Stimulated activated CD4-positive, alpha-beta T cell treated with anti-CD3 and anti-CD28 coated beads, Interleukin-2, amount 100 ng/mL, for 48 hours (primary cell): ENCODE measurements at places on chromosomes 4 and X.

- DNase-seq = no peak
These were observed 20.2 kb upstream of the RASL11B start for GRCh38 chr4:52841682-52842456.

DNA sequence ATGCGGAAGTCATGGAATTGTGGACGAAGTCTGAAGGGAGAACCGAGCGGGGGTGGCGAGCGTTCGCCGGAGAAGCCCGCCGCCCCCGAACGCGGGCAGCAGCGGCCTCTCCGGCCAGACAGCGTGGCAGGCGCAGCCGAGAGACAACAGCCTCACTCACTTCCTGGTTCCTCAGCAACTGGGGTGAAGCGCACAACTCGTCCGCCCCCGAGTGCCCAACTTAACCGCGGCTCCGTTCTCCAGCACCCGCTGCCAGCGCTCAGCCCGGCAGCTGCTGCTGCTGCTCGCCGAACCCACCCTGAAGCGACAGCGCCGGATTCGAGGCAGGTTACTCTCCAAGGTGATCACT lies 68.0 kb downstream of the NOCT start:
- DNase-seq = peak; percentile 43

GRCh38 chr4:75696071-75696470 lies 22.9 kb upstream of the G3BP2 start:
- no peak for DNase-seq

DNA sequence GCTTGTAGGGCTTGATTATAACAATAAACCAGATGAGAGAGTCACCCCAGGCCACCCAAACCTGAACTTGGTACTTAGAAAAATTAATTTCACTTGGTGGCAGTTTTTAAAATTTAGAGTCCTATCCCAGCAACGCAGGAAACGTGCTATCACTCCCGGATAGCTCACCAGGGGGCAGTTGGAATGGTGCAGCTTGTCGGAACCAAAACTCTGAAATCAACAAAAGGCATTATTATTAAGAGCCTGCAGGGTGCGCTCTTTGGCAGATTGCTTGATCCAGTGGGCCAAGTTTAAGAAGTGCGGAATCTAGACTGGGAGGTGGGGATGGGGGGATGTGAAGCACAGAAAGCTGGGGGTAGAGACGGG lies 2.4 kb downstream of the FRAS1 start:
- no peak for DNase-seq

GRCh38 chr4:94673961-94674360 lies 83.8 kb upstream of the BMPR1B start:
- DNase-seq = no peak

GRCh38 chr4:126777649-126778048 lies 855.1 kb upstream of the INTU start:
- DNase-seq = no peak

DNA sequence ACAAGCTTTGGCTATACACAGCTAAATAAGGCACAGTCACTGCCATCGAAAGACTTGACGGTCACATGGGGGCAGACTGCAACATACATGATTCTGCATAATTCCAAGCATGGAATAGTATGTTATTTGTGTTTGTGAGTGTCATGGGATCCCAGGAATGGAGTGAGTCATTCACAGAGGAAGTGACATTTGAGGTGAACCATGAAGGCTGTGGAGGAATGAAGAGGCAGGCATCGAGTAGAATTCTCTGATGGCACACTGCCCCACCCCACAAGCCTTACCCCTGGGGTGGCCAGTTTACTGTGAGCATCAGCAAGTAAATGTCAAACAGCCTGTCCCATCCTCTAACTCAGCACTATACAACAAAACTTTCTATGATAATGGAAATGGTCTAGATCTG lies 619.7 kb downstream of the MID1IP1 start:
- no peak for DNase-seq

DNA sequence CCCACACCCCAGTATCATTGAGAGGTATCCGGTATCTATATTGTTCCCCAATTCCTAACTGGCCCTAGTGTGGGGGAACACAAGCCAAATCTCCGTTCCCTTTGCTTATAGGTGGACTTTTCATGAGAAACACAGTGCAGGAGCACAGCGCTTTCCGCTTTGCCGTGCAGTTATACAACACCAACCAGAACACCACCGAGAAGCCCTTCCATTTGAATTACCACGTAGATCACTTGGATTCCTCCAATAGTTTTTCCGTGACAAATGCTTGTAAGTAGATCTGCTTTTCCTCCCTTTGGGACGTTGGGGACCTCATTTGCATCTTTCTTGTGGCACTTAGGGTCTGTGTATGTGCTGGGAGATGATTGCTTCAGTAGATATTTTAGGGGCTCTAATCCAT lies 1.6 kb downstream of the GRIA3 start:
- no peak for DNase-seq

DNA sequence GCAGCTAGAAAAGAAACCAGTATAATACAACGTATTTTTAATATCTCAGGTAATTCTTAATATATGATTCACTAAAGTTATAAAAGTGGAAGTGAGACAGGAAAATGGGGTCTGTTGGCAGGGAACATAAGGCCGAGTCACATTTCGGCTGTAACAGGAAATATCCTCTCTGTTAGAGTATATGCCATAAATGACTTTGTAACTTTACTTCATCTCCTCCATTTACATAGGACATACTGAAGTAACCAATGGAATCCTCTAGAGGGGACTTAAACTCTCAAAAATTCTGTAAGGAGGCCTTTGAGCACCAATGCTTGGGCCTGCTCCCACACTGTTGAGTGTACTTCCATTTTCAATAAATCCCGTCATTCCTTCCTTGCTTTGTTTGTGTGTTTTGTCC lies 71.3 kb downstream of the ANKRD17 start:
- no peak for DNase-seq

DNA sequence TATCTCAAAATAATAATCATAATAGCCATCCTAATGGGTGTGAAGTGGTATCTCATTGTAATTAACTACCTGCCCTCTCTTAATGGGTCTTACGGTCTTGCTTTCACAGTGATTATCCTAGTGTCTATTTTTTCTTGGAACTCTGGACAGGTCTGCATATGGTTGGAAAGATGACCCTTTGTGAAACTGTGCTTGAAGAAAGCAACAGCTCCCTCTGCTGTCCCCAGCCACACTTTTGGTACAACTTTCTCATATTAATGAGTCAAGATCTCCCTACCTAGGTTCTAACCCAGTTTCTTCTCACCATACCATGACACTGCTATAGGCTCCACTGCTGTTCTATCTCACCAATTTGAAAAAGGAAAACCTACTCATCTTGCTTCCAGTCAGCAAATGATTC lies 2.4 kb downstream of the TFDP3 start:
- no peak for DNase-seq

DNA sequence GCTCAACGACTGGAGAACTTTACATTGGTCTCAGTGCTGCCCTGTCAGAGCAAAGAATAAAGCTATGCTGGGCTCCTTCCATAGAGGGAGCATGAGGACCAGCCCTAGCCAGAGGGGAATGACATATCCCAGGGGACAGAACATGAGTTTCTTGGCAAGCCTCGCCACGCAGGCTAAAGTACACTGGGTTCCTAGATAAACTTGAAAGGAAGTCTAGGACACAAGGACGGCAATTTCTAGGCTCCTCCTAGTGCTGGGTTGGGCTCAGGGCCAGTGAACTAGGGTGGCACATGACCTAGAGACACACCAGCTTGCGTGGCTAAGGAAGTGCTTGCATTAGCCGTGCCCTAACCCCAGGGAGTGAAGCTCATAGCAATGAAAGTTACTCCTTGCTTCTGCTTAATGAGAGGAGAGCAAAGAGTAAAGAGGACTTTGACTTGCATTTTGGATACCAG lies 141.0 kb downstream of the MAB21L2 start:
- DNase-seq = no peak

GRCh38 chrX:150575419-150575814 lies 7.0 kb downstream of the MTM1 start:
- DNase-seq = peak; percentile 50

DNA sequence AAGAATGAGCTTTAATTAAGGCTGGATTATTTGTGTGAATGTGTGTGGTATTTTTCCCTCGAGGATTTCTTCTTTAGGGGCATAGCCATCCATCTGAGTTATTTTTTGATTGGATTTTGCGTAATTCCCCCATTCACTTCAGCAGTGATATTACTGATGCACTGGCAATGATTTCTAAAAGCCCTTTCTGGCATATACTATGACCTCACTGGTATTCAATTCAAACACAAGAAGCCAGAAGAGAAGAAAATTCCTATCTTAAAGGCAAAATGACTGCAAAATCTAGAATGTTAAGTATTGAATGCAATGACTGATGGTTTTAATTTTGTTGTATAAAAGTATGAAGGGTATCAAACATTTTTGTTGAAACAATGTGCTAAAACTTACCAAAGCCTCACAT lies 71.1 kb upstream of the DDIT4L start:
- no peak for DNase-seq

DNA sequence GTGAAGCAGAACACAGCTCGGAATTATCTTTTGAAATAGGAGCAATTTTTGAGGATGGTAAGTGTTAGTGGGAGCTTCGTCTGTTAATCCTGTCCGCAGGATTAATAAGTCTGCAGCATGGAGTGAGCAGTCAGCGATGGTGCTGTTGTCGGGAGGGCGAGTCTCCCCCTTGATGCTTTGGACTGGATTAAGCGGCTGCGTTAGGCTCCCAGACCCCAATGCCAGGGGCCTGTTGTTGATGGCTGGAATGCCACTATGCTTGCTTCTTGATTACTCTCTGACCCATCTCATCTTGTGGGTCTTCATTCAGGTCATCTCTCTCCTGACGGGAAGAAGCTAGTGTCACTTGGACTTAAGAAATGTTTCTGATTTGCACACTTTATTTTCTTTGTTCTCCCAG lies 332.6 kb downstream of the ARHGAP10 start:
- DNase-seq = no peak

GRCh38 chr4:105594099-105595010 lies 41.9 kb downstream of the ARHGEF38 start:
- DNase-seq = no peak

- DNase-seq = no peak
These were observed 109.4 kb upstream of the C1GALT1C1 start for GRCh38 chrX:120739300-120739699.

DNA sequence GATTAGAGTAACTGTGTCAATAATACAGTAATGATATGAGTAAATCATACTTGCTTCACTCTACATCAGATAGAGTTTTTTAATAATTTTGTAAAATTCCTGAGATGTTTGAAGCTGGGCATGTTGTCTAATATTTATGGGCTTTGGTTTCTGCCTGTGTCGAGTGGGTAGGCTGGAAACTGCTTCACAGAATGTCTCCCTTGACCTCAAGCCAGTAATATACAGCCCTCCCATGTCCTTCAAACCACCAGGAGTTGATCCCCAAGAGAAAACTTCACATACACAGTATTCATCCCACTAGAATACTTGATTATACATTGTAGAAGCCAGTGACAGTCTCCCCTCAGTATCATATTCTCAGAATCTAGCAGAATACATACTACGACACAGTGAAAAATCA lies 284.8 kb upstream of the TENM3 start:
- no peak for DNase-seq

DNA sequence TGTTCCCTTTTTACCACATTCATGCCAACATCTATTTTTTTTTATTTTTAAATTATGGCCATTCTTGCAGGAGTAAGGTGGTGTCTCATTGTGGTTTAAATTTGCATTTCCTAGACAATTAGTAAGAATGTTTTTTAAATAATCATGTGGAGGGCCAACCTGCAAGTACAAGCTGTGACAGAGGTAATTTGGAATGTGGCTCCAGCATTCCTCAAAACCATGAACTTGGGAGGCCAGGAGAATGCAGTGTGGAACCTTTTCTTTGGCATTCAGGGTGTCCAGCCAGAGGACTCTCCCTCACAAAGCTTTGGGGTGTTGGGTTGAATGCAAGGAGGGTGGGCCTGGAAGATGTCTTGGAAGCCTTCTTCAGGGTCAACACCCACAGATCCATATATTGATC lies 7.3 kb upstream of the TMEM185A start:
- no peak for DNase-seq

- no peak for DNase-seq
These were observed 508.8 kb downstream of the C4orf33 start for GRCh38 chr4:129604632-129605255.

GRCh38 chr4:109046471-109047201 lies 255.8 kb downstream of the COL25A1 start:
- DNase-seq = no peak

- DNase-seq = no peak
These were observed 119.3 kb downstream of the ADAMTS3 start for GRCh38 chr4:72449705-72450104.

- DNase-seq = no peak
These were observed 532.9 kb upstream of the FTHL17 start for GRCh38 chrX:31604629-31605221.

- no peak for DNase-seq
These were observed 39.4 kb downstream of the PPM1K start for GRCh38 chr4:88244816-88245579.

- no peak for DNase-seq
These were observed 27.4 kb upstream of the PJA1 start for GRCh38 chrX:69192603-69193002.

DNA sequence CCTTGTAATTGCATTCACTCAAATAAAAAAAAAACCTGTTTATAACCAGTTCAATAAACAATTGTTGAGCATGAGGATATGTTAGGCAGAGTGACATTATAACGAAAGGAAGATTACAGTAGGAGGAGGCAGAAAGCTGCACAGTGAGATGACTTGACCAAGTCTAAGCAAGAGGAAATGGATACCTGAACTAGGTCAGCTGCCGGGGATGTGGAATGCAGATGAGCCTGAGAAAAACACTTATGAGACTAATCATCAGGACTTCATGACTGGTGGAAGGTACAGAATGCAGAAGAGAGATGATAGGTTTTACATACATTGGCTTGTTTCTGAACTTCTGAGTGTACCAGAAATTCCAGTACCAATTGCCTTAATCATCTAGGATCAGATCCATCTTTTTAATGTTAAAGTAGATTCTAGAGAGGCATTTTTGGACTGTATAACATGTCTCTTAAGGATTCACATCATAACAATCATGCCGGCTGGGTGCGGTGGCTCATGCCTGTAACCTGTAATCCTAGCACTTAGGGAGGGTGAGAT lies 208.1 kb upstream of the PPP3CA start:
- no peak for DNase-seq

GRCh38 chrX:103063918-103064434 lies at the start of gene BEX1:
Gene BEX1, minus strand, starts transcription at chrX:103064171. Its CDS starts 897 bp downstream, at chrX:103063274.
- no peak for DNase-seq

GRCh38 chr4:54449999-54450398 lies 207.8 kb upstream of the KIT start:
- DNase-seq = no peak

GRCh38 chr4:73816814-73817213 lies 19.7 kb upstream of the CXCL6 start:
- no peak for DNase-seq

DNA sequence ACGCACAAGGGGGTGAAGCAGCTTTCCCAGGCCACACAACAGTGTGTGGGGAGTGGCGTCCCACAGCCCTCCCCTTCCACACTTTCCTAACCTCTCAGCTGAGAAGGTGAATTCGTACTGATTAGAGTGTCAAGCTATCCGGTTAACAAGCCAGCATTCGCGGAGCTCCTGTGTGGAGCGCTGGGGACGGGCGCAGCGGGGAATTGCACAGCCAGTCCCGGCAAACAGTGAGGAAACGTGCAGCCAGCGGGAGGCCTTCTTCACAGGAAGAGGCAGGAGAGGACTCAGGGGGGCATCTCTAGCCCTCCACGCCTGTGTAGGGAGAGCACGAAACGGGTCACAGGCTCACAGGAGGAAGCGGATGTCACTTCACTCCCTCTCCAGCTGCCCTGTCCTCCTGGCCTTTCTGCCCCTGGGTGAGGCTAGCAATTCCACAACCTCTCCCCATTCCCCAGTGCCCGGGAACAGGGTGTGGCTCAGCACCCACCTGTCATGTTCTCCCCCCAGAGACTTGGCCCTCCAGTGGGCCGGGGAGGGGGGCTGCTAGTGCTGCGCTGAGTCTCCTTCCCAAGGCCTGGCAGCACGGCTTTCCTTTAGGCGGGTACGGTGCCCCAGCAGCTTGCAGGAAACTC lies 117.3 kb downstream of the CPZ start:
- no peak for DNase-seq
